ENCODE measurements at places on chromosomes 1 and 21.

DNA sequence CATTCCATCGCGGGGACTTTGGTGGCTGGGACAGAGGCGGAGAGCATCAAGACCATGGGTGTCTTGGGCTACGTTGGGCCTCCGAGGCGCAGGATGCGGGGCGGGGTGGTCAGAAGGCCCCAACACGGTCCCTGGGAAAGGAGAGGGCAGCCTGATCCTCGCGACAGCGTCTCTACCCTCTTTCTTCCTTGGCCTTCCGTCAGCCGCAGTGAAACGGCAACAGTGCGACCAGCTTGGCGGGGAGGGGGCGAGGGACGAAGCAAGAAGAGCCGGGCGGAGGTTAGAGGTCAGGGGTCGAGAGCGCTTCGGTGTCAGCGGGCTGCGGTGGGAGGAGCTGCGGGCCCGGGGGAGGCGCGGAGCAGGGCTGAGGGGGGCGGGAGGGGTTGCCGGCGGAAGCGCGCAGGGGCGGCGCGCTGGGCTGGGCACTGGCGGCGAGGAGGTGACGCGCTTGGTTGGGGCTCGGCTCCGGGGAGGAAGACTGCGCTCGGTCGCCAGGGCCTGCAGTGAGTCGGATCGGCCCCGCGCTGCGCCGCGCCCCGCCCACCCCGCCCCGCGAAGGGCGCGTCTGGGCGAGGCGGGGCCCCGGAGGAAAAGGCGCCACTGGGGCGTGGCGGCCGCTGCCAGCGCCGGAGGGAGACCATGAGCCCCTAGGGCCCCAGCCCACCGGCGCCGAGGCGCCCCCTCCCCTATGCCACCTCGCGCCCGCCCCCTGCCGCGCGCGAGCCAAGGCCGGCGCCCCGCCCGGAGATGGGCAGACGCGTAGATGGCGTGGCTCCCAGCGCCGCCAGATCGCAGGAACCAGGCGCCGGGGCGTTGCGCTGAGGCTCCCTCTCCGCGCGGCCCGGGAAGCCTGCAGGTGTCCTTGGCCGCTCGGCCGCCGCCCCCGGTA lies at the start of gene KCNC4:
TSS of gene KCNC4 (plus strand) at position 600 of the 889 bp plus-strand sequence. CDS start 1,186 bp downstream, outside the sequence.
- peak; percentile 55 for DNase-seq

DNA sequence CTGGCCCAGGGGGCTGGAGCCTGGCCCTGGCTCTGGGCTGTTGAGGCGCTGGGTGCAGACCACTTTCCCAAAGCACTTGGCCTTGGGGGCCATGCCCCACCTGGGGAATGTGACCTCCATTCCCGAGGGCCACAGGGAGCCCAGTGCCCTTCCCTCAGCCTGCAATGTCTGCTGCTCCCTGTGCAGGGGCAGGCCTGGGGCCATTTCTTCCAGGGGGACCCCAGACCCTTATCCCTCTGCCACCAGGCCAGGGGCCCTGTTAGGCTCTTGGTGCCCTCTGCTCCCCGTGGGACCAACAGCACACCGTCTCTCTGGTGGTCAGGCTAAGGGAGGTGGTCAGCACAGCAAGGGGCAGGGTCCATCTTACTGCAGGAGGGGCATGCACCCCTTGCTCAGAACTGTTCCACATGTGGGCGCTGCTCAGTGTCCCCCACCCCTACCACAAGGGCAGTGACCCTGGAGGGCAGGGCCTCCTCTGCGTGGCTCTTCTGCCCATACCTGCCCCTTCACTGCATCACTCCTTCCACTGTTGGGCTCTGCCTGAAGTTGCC lies 1.1 kb upstream of the TMEM52 start:
- DNase-seq = no peak

- DNase-seq = no peak
Measured at GRCh38 chr1:197921235-197922069, 4.3 kb downstream of the LHX9 start.

GRCh38 chr1:160781914-160782689 lies 13.9 kb upstream of the LY9 start:
- DNase-seq = no peak

DNA sequence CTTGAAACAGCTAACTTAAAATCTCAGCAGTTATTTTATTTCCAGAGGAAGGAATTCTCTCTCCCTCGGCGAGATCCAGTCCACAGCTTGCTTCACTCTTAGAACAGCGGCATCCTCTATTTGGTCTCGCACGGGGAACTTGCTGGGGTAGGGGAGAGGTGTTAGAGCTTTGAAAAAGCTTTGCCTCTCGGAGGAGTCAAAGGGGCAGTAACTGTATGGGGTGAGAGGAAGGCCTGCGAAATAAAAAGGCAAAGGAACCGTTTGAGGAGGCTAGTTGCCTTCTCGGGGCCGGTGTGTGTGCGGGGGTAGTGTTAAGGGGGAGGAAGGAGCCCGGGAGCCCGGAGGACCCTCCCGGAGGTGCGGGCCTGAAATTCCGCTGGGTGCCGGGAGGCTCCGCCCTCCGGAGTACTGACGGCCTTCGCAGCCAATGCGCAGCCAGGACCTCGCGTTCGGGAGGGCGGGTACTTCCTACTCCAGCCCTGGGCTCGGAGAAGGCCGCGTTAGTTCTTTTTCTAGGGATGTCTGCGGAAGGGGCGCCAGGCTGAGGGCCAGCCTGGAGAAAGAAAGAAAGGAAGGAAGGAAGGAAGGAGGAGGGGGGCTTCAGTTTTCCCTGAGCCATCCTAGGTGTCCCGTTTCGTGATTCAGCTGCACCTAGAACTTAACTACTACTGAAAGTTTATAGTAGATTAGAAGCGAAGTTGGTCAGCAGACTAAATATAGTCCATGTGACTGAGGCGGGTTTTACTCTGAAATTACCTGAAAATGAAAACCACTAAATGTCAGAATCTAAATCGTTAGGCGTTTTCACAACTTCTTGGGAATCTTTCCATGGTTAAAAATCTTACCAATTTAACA lies 2.2 kb downstream of the NEK7 start:
- peak; percentile 91 for DNase-seq

- DNase-seq = no peak
Measured at GRCh38 chr21:45992301-45993209, 11.0 kb downstream of the COL6A1 start.

- peak; percentile 25 for DNase-seq
Measured at GRCh38 chr1:99570486-99571089, 75.3 kb upstream of the PALMD start.

DNA sequence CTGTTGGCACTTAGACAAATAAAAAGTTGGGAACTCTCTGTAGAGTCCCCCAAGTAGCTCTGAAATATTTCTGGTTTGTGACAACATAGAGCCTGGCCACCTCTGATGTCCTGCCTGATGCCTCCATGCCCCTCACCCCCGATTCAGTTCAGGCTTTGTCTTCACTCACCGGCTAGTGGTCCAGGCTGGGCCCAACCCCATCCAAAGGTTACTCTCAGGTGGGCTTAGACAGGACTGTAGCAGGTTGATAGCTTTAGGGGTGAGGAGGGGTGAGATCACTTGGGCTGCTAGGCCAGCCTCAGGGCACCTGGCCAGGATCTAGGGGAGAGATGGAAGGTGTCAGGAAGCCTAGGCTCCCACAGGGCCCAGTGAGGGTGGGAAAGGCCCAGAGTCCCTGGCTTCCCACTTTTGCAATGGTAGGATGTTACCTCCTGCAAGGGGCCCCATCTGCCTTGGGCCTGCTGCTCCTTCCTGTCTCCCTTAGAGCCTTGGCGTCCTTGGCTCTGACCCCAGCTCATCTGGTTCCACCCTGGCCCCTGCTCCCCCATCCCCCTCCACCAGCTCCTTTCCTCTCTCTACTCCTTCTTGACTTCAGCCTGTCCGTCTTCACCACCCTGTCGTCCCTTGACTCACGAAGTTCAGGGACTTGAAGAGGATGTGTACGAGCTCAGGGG lies 6.7 kb downstream of the EPS8L3 start:
- no peak for DNase-seq

- DNase-seq = no peak
Measured at GRCh38 chr1:26838474-26839338, 12.2 kb downstream of the ZDHHC18 start.

DNA sequence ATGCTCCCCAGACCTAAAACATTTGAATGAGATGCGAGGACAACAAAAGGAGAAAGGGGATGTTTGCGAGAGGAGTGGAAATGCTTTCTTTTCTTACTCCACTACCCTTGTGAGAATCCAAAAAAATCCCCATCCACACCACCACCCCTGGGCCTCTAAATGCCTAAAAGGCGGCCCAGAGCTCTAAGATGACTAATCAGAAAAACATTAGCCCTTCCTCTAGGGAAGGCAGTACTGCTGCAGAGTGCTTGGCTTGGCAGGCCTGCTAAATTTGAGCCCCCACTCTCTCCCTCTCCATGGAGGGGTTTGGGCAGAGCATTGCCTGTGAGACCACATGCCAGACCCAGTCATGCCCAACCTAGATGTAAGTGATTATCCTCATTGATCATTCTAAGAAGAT lies 347.9 kb downstream of the USH2A start:
- DNase-seq = peak; percentile 54

DNA sequence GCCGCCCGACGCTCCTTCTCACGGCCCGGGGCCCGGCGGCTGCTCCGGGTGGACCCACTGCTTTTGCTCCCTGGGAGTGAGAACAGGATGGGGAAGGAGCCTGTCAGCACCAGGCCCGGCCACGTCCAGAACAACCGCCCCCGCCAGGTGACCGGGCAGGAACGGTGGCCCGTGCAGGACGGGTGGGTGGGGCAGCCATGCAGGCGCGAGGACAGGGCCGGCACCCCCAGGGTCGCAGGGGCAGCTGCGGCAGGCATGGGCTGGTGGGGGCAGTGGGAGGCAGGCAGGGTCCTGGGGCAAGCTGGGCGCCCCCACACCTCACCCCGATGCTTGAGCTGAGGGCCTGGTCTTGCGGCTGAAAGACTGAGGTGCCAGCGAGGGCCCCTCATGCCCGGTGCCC lies 5.4 kb downstream of the TAS1R3 start:
- DNase-seq = no peak

DNA sequence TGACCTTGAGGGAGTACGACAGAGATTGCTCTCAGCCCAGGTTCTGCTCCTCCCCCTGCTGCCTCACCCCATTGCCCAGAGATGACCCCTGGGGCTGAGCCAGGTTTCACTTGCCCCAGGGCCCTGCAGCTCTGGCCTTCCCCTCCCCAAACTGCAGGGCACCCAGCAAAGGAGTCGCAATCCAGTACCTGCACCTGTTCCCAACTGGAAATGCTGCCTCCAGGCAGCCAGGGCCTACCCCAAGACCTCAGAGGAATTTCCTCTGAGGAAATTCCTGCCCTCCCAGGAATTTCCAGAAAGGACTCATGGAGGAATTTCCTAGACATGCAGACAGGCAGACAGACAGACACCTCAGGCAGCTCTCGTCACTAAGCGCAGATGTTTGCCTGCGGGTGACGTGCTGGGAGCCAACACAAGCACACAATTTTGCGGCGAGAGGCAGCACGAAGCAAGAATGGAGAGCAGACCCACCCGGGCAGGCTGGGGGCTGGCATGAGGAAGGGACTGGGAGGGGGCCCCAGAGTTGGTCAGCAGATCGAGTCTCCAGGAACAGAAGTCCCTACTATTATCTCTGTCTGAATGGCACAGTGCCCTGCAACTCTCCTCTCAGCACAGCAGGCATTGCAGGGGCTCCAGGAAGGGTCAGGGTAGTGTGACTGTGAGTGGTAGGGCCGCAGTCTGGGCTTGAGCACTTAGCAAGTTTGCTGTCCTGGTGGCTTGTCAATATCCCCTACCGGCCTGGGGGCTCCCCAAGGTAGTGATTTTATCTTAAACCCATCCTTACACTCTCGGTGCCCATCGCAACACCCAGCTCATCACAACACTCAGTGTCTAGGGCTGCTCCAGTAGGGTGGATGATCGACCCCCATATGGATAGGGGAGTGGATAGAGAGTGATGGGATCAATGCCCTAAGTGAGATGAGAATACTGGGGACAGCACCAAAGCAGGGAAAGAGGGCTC lies 2.9 kb upstream of the EFNA1 start:
- peak; percentile 45 for DNase-seq

GRCh38 chr1:155309423-155310021 lies 856 bp downstream of the FDPS start:
- DNase-seq = peak; percentile 40

DNA sequence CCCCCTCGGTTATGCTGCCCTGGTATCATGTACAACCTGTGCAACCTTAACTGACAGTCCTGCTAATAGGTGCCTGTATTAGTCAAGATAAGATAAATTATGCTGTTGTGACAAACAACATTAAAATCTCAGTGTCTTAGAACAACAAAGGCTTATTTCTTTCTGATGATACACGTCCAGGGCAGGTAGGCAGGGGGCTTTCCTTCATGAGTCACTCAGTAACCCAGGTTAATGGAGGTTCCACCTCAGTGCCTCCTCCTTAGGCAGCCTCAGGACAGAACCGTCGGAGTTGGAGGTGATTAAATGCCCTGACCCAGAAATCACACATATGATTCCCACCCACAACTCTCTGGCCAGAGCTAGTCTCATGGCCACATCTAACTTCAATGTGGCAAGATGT lies 94.6 kb upstream of the CASZ1 start:
- no peak for DNase-seq

- no peak for DNase-seq
Measured at GRCh38 chr1:219650880-219651279, 38.0 kb upstream of the ZC3H11B start.

DNA sequence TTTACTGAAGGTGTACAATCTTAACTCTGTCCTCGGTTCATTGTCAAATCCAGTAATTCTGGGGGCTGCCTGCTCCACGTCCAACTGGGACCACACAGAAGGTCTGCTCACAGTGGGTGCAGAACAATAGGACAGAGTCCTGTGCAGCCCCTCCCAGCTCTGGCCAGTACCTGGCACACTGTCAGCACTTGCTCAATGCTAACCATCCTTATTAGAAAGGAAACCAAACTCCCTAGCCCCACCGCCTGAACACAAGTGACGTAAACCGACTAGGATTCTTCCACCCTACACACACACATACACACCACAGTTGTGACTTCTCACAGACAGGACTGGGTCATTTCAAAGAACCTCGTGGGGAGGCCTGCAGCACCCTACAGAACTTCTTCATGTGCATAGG lies 5.2 kb downstream of the BCAR3 start:
- no peak for DNase-seq

GRCh38 chr21:32143241-32143939 lies 135.5 kb downstream of the MIS18A start:
- DNase-seq = no peak

GRCh38 chr1:224377676-224378006 lies 21.0 kb downstream of the CNIH4 start:
- DNase-seq = peak; percentile 67

GRCh38 chr1:45458894-45459293 lies 32.1 kb downstream of the TESK2 start:
- no peak for DNase-seq

GRCh38 chr1:51578383-51579109 lies 38.3 kb upstream of the OSBPL9 start:
- no peak for DNase-seq

- DNase-seq = peak; percentile 7
Measured at GRCh38 chr1:247209396-247209795, 37.6 kb upstream of the ZNF124 start.

DNA sequence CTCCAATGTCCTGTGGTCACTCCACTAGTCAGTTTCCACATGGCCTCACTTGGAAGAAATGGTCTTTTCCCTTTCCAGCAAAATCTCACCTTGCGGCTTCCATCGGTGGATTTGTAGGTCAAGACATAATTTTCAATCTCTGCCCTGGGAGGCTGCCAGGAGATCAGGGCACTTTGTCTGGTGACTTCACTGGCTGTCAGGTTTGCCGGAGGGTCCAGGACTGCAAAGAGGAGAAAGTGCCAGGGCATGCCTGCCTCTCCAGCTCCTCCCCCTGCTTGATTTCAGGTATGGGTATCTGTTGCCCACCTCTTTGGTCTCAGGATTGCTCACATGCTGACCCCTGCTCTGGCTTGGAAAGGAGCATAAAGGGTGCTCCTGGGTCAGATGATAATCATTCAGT lies 162.8 kb upstream of the KIAA0040 start:
- DNase-seq = no peak

- DNase-seq = no peak
Measured at GRCh38 chr1:93350322-93350721, 4.6 kb downstream of the DR1 start.

Measured in A172 (cell line).